ENCODE measurements at places on chromosomes 12 and 14.

DNA sequence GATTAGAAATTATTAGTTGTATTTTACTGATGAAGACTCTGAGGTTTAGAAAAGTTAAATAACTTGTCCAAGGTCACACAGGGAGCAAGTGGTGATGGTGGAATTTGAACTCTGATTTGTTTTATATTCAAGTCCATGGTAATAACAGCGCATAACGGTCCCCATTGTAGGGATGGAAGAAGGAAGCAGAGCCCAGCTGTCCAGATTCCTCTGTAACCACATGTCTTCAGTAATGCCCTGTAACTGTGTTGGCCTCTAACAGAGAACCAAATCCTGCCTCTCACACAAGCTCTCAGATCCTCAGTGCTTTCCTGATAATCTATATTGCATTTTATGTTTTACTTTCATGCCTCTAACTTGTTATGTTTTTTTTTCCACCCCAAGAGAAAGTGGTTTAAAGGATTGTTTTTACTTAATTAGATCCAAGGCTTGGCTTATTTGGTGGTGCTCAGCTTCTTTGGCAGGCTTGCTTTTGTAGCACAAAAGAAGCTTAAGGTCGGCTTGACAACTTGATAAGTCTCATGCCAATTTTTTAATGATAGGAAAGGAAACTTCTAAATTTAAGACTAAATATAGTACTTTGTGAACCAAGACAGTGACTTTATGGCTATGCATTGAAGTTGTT is 105.1 kb upstream of the SEL1L start:
- DNase-seq: no peak

- DNase-seq: no peak
Measured at GRCh38 chr14:62347562-62348011, 585.4 kb downstream of the SNAPC1 start.

DNA sequence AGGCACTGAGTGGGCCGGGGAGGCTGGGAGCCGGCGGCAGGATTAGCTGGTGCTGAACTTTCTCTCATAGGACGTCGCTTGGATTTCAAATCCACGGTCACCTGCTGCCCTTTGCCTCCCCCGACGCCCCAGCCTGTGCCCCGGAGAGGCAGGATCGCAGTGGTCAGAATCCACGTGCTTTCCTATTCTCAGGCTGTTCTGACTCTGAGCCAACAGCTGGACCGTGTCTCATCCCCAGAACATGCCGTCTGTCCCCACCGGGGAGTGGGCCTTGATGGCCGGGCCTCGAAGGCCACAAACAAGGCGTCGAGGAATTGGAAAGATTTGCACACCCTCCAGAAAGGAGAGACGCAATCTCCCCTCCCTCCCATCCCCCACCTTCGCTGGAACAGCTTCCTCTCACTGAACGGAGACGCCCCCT is 18.5 kb upstream of the MLXIP start:
- DNase-seq: no peak

GRCh38 chr14:68285421-68286179 is 466.0 kb downstream of the RAD51B start:
- peak; percentile 79 for DNase-seq

GRCh38 chr12:43882578-43883178 is 46.8 kb downstream of the TMEM117 start:
- peak; percentile 54 for DNase-seq

DNA sequence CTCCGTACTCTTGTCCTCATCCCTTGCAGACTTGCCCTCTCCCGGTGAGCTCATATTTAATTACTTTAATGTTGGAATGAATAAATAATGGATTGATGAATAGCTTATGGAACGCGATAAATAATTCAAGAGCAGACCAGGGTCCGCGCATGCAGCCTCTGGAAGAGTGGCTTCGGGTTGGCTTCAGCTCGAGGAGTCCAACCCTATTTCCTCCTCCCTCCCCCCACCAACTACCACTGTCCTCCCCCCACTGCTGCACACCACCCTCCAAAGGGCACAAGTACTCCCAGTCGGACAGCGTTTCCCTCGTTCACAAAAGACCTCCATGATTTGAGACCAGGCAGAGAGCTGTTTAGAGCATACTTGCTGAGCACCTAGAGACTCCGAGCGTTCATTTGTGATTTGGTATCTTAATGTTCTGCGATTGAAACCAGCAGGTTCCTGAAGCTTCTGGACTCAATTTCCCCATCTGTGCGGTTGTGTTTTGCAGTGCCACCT is 647 bp upstream of the SIX1 start:
- no peak for DNase-seq

DNA sequence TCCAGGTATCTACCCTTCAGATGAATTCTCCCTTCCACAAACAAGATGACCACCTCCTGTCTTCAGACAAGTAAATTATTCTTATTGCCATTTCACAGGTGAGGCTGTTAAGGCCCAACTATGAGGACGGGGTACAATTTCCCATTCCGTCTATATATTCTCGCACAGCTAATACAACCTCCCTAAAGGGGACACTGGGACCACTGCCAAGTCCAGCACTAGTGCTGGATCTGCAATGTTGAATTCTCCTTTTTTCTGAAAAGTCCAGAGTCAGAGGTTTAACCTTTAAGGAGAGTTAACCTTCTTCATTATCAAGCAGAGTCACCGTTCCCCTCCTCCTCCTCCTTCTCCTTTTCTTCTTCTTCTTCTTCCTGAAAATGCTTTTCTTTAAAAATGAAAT is 130.4 kb upstream of the PARP11 start:
- no peak for DNase-seq

DNA sequence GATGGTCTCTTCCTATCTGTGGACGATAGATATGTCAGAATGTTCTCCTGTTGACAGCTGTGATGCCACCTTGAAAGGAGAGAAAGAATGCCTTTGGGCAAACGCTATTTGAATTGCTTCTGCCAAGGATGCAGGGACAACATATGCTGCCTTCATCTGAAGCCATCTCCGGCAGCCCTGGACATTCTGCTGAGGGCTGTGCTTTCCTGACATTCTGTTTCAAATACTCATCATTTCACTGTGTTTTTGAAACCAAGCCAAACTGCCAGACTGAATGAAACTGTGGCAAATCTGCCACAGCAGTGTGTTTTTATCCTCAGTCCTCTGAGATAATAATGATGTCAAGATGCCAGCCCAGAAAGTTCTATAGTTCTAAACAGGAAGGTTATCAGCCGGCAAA is 85.8 kb upstream of the BCAT1 start:
- no peak for DNase-seq

- no peak for DNase-seq
Measured at GRCh38 chr12:133264173-133264572, 28.5 kb upstream of the ANHX start.

- peak; percentile 69 for DNase-seq
Measured at GRCh38 chr14:32259368-32260013, 56.4 kb upstream of the RNU6-8 start.

DNA sequence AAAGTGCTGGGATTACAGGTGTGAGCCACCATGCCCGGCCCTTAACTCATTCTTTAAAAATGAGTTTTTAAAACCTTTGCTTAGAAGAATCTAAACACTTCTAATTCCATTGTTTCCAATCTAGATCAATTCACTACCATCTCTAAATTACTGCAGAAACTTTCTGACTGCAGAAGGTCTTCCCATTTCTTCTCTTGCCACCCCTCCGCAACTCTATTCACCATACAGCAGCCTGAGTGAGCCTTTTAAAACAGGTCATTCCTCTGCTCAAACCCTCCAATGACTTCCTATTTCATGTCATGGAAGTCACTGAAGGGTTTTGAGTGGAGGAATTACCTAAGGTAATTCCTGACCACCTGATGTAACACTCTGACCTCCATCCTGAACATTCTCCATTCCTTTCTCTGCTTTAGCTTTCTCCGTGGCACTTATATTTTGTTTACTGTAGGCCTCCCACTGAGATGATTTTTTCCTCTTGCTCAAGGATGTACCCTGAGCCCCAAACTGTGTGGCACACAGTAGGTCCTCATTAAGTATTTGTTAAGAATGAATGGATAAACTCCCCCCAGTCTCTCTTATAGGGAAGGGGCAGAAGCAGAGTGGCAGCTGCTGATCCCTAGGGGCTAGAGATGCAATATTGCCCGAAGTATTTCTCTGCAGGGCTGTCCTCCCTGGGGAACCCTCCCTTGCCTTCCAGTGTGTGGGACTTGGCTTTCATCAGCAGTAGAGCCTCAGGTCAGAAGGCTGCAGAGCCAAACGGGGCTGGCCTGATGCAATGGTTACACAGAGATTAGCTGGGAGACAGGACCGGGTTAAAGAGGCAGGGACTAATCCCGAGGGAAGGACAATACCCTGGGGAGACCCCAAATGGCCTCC is 1.2 kb downstream of the DDIT3 start:
- DNase-seq: peak; percentile 28

- DNase-seq: peak; percentile 2
Measured at GRCh38 chr12:88388566-88389540, 191.4 kb downstream of the KITLG start.

DNA sequence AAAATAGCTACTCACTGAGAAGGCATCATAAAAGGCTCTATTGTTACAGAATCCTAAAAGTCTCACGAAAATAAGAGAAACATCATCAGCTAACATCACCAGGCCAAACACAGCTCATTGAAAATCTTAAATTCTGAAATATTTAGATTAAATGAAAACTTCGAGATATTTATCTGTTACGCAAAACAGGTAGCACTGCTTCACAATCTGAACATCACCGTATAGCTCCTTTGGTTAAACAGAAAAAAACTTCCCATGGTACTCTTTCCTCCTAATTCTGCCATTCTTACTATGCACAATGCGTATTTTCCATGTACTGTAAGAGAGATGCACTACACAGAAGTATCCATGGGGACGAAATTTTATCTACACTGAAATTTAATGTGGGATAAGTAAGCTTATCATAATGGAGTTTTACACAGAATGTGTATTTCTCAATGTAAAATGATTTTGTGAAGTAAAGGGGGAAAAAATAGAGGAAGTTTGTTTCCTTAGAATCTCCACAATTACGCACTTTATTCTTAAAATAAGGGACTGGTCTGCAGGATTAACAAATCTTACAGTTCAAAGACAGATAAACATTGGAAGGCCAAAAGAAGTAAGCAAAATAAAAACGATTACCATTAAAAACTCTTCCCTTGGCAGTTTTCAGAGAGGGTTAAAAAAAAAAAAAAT is 1.9 kb downstream of the SGPP1 start:
- DNase-seq: no peak

- no peak for DNase-seq
Measured at GRCh38 chr12:23753628-23754365, 195.7 kb downstream of the SOX5 start.

- no peak for DNase-seq
Measured at GRCh38 chr12:33205981-33206380, 233.6 kb downstream of the SYT10 start.

GRCh38 chr12:111434049-111434448 is 28.3 kb downstream of the SH2B3 start:
- DNase-seq: no peak

DNA sequence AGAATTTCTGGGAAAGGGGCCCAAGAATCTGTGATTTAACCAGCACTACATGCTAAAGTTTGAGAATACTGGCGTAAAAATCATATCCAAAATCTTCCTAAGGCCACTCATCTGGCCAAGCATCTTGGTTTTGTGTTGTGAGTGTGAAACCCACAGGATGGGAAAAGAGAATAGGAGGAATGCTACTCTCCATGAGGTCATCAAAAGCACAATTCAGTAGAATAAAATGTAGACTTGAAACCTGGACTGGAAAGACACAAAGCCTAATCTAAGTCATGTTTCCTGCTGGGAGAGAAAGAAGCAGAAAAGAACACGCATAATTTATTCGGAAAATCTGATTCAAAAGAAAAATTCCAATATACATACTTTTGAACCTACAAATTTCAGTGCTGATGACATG is 42.3 kb downstream of the NR1H4 start:
- DNase-seq: no peak

DNA sequence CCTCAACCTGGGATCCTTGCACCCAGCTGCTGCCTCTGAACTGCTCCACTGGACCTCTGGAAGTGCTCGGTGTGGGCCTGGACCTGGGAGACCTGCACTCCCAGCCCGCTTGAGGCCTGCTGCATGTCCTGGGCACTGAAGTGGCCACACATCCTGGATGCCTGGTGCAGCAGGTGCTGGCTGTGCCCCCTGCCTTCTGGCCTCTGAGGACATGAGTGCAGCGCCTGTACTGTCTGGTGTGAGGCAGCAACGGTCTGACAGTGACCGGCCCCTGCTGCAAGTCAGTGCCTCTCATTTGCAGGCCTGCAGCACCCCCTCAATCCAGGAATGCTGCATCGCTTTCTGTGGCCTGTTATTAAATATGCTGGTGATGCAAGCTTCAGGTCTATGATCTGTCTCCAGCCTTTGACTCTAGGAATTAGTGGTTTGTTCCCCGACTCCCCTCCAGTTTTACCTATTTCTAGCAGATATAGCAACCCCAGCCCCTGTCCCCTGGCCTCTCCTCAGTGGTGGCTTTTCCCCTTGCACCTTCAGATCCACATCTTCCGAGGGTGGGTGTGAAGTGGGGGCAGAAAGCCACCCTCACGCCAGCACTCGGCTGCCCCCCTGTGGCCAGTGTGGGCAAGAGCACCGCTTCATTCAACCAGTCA is 3.6 kb downstream of the SMIM41 start:
- DNase-seq: peak; percentile 66

DNA sequence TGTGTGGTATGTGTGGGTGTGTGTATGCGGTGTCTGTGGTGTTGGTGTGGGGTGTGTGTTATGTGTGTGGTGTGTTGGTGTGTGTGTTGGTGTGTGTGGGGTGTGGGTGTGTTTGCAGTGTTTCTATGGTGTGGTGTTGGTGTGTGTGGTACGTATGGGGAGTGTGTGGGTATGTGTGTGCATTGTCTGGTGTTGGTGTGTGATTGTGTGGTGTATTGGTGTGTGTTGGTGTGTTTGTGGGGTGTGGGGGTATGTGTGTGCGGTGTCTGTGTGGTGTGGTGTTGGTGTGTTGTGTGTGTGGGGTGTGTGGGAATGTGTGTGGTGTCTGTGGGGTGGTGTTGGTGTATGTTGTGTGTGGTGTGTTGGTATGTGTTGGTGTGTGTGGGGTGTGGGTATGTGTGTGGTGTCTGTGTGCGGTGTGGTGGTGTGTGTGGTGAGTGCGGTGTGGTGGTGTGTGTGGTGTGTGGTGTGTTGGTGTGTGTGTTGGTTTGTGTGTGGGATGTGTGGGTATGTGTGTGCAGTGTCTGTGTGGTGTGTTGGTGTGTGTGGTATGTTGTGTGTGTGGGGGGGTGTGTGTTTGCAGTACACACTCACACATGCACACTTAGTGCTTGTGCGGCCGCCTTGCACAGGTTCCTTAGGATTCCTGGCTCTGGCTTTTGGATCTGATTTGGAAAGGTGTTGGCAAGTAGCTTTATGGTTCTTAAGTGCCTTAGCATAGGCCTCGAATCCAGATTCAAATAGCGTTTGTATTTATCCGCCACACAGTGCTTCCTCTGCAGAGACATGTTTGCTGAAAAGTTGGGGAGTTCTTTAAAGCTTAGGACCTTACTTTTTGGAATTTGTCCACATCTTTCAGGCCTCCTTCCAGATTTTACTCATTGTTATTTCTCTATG is 16.4 kb downstream of the MLXIP start:
- no peak for DNase-seq

DNA sequence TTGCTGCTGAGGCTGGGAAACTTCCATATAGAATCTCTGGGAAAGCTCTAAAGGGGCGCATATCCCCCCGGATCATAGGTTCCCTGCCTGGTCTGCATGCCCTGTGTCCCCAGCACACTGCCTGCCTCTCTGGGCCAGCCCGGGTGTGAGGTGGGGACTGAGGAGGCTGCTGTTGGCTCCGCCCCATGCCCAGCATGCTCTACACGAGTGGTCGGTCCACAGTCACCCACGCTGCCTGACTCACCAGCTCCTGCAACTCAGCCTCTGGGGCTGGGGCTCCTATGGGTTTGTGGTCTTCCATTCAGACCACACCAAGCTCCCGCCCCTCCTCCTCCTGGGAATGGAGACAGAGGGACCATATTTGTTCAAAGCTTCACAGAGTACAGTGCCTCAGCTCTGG is 88.5 kb upstream of the ANO2 start:
- DNase-seq: no peak

GRCh38 chr12:15540005-15540404 is 217.7 kb downstream of the PTPRO start:
- no peak for DNase-seq

All from activated CD4-positive, alpha-beta T cell treated with anti-CD3 and anti-CD28 coated beads, Interleukin-2, amount 50 U/mL, for 16 hours (primary cell).